ENCODE measurements at places on chromosomes 1 and 21.

DNA sequence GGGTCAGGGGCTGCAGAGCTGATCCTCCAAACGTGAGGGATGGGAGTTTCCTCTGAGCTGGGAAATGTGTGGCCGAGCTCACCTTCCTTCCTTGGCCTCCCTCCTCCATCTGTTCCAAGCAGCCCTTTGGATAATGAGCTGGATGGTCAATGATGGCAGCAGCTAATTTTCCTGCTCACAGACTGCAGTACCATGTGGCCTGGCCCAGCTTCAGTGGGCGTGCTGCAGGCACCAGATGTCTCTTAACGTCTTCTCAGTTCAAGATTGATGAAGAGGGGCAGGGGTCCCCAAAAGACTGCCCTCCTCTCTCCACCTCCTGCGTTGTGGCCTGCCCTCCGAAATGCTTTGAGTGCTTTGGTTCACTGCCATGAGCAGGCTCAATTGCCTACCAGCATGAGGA is 86.0 kb downstream of the UBIAD1 start:
- DNase-seq, result no peak

DNA sequence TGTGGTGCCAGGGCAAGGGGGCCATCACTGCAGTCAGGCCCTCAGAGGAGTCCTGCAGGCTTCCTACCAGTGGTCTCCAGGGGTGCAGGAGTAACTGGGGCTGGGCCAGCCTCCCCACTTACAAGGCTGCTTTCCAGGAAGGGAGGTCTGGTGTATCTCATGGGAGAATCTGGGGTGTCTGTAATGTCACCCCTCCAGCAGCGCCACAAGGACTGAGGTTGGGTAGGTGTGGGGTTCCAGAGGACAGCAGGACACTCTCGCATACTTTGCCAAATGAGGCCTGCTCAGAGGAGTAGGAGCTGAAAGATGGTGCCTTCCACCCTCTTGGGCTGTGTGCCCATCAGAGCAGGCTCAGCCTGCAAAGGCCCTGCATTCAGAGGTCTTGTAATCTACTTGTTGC is 46.9 kb downstream of the TNNT2 start:
- no peak for DNase-seq

DNA sequence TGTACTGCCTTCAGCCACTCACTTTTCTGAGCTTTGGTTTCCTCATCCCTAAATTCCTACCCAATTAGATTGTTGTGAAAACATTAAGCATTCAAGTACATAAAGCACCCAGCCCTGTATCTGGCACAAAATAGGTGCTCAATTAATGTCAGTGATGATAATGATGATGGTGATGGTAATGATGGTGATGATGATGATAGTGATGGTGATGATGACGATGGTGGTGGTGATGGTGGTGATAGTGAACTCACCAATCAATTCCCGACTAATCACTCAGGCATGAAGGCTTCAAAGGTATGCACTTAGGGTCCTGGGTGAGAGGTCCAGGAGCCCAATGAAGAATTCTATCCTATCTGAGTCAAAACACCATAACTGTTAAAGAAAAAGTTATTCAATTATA is 383.5 kb downstream of the MATN1 start:
- DNase-seq, result no peak

- no peak for DNase-seq
Observed at GRCh38 chr21:45207839-45208626, 79.7 kb downstream of the POFUT2 start.

- no peak for DNase-seq
Observed at GRCh38 chr21:15442743-15443469, 286.9 kb upstream of the USP25 start.

DNA sequence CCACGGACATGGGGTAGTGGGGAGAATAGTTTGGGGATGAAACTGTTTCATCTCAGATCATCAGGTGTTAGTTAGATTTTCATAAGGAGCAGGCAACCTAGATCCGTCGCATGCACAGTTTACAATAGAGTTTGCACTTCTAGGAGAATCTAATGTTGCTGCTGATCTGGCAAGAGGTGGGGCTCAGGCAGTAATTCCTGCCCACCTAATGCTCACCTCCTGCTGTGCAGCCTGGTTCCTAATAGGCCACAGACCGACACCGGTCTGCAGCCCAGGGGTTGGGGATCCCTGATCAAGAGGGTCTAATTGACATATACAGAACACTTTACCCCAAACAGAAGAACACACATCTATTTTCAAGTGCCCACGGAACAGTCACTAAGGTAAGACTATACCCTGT is 275.1 kb downstream of the PTPRU start:
- no peak for DNase-seq

DNA sequence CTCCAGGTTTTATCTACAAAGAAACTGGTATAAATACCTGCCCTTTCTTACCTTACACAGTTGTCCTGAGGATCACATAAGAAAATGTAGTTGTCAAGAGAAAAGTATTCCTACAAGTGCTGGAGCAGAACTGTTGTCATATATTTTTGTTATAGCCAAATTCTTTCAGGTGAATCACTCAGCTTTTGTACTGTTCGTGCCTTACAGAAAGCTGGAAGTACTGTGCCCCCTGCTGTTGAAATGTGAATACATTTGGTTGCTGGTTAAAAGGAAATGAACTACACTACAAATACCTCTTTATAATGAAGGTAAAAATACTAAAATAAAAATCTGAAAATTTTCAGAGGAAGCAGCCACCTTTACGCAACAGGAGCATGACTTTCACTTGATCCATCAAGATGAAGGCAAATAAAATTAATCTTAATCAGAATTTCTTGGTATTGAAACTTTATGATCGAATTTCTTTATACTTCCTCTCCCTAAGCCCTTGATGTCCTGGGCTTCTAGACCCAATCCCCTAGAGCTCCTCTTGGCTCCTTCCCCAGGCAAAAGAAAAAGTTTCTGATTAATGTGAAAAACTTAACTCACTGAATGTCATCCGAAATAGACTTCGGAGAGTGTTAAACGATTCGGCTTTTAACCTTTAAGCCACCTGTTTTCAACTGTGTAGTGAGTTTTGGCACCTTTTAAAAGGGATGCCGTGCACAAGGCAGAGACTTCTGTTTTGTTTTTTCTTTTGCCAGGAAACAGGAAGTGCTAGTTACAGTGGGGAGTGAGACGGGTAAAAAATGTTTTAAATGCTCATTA is 12.5 kb downstream of the CHML start:
- no peak for DNase-seq

All from stimulated activated CD8-positive, alpha-beta memory T cell treated with anti-CD3 and anti-CD28 coated beads, Interleukin-7, amount 100 ng/mL, for 24 hours (primary cell).